NCI-H1417 (cell line): ENCODE measurements at places on chromosomes 5 and 9.

GRCh38 chr5:72600391-72600981, 93.3 kb upstream of the ZNF366 start:
- no peak for DNase-seq

DNA sequence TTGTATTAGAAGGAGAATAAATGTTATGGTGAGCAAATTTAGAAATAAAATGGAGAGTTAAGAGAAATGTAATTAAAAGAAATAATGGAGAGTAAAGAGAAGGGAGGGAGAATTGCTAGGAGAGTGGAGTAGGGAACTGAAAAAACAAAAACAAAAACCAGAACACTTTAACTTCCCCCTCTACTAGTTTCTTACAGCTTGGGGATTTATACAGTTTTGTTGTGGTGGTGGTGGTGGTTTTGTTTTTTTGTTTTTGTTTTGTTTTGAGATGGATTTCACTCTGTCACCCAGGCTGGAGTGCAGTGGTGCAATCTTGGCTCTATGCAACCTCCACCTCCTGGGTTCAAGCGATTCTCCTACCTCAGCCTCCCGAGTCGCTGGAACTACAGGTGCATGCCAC, 322.4 kb downstream of the TMEM167A start:
- no peak for DNase-seq

DNA sequence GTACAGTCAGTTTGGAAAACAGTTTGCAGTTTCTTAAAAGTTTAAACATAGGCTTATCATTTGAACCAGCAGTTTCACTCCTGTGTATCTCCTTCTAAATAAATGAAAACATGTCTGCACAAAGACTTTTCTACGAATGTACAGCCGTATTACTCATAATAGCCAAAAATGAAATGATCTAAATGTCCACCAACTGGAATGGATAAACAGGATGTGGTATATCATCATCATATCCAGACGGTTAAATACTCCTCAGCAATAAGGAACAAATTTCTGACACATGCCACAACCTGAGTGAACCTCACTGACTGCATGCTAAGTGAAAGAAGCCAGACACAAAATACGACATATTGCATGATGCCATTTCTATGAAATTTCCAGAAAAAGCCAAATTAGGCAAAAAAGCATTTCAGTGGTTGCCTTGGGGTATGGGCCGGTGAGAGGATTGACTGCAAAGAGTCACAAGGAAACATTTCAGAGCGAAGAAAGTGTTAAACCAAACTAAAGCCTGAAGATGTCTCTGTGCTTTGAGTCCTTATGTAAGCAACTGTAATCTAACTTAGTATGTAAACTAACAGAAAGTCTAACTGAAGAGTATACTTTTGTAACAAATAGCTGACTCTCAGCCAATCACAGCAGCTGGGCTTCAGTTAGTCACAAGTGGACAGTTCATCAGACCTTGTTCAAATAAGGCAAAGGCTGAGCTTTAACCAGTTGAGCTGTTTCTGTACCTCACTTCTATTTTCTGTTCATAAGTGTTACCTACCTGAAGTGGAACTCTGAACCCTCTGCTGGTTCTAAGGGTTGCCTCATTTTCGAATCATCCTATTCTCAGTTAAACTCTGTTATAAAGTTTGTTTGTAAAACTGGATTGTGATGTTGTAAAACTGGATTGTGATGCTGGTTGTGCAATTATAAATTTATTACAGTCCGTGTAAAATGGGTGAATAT, 65.2 kb downstream of the TRIO start:
- DNase-seq = no peak

DNA sequence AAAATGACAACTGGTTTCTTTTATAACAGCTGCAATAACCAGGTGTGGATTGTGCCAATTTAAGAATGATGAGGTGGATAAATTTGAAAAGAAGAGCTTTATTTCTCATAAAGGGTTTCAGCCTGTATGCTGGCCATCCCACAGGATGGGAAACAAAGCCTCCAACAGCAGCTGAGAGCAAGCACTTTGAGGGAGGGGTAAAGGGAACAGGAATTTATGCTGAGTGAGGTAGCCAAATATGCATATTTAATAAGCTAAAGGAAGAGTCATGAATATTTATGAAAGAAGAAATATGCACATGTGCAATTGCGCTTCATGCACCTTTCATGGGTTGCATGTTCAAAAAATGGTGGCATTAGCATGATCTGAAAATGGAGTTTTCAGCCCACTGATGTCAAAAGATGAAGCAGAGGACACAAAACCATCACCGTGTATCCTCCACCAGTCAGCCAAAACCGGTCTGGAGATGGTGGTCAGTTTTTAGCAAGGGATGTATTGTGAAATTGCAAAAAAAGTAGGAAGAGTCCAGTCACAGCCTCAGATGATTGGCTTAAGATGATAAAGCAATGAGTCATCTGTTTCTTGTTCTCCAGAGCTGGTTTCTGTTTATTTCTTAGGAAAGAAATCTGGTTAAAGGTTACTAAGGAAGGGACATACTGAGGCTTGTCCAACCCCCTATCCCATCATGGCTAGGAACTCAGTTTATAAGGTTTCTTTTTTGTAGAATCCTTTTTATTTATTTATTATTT, 47.9 kb downstream of the DEPDC1B start:
- DNase-seq = no peak

- no peak for DNase-seq
Measured at GRCh38 chr5:95317687-95318086, 32.8 kb upstream of the MCTP1 start.
